ENCODE measurements at places on chromosomes 13 and 19.

- H3K36me3 ChIP-seq: no peaks in the 10 kb centered on the region
- peaks cover 2% of the 10 kb centered on the region for H3K27me3 ChIP-seq
- DNase-seq: no peak
- H3K4me1 ChIP-seq: no peaks in the 10 kb centered on the region
- no peak overlapping the region for H3K4me3 ChIP-seq
These were observed 9.3 kb upstream of the NALCN start for GRCh38 chr13:101425623-101426022.

DNA sequence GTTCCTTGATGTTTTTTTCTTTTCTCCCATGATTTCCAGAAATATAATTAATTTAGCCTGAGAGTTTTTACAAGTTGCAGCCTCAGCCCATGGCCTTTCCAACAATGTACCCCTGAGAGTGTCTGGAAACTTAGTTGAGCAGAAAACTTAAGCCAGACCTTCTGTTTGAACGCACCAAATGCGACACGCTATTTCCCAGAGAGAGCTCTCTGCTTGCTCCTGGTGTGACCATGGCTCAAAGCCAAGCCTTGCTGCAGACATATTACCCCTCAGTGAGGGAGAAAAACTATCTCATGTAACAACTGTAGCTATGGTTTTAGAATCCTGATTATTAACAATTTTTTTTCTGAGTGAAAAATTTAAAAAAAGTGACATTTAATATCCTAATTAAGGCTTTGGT lies 1204.5 kb upstream of the SLC10A2 start:
- H3K27me3 ChIP-seq: no peaks in the 10 kb centered on the region
- H3K4me3 ChIP-seq: no peak overlapping the region
- DNase-seq: no peak
- no peak overlapping the region for H3K27ac ChIP-seq
- no peaks in the 10 kb centered on the region for H3K4me1 ChIP-seq

- H3K36me3 ChIP-seq: no peaks in the 10 kb centered on the region
- DNase-seq: no peak
- no peaks in the 10 kb centered on the region for H3K27me3 ChIP-seq
- no peak overlapping the region for H3K27ac ChIP-seq
- no peak overlapping the region for H3K4me3 ChIP-seq
These were observed 200.5 kb downstream of the POU4F1 start for GRCh38 chr13:78402708-78403400.

- no peak for DNase-seq
- H3K4me1 ChIP-seq: no peaks in the 10 kb centered on the region
- H3K36me3 ChIP-seq: no peaks in the 10 kb centered on the region
- H3K27me3 ChIP-seq: peaks cover 13% of the 10 kb centered on the region
These were observed 133.9 kb upstream of the WASF3 start for GRCh38 chr13:26423629-26424028.
